Muscle of leg (tissue), 16 donors: ENCODE measurements at places on chromosomes 7 and 10. TPM values are rescaled to one million over a fixed set of nuclear protein-coding genes. Genes with fewer than 3 reads are reported as not detected.

Gene SPDYE11
- total RNA-seq = 0.04 TPM

DNA sequence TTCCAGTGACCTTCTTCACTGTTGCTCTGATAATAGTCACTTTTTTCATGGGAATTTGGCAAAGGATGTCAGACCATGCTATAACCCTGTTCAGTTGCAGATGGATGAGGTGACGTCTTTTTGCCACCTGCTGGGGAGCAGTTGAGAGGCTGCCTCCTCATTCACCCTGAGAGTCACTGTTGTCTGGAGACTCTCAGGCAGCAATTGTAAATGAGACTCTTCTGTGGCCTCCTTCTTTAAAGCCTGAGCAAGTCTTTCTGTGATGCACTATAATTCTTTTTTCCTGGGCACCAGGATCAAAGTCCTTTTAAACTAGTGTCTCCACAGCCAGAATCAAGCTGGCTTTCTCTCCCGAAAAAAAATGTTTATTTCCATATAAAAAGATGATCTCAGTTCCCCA, 345.1 kb downstream of the ARL4A start:
- no peak overlapping the region for H3K27ac ChIP-seq
- no peaks in the 10 kb centered on the region for H3K4me1 ChIP-seq
- no peaks in the 10 kb centered on the region for H3K36me3 ChIP-seq
- H3K4me3 ChIP-seq = no peak overlapping the region
- peak; percentile 74 for DNase-seq

GRCh38 chr7:155147172-155147571, 77.0 kb downstream of the HTR5A start:
- H3K36me3 ChIP-seq = no peaks in the 10 kb centered on the region
- H3K27me3 ChIP-seq = peaks cover 7% of the 10 kb centered on the region
- H3K4me1 ChIP-seq = no peaks in the 10 kb centered on the region
- H3K4me3 ChIP-seq = no peak overlapping the region
- H3K27ac ChIP-seq = no peak overlapping the region
- DNase-seq = no peak

- H3K36me3 ChIP-seq = peaks cover 21% of the 10 kb centered on the region
- no peak overlapping the region for H3K4me3 ChIP-seq
Measured at GRCh38 chr10:73054286-73054685, 42.4 kb downstream of the P4HA1 start.

- H3K36me3 ChIP-seq = no peaks in the 10 kb centered on the region
- H3K4me3 ChIP-seq = no peak overlapping the region
- H3K27me3 ChIP-seq = no peaks in the 10 kb centered on the region
- no peak overlapping the region for H3K27ac ChIP-seq
- H3K4me1 ChIP-seq = no peaks in the 10 kb centered on the region
Measured at GRCh38 chr7:121954803-121955202, 81.8 kb downstream of the PTPRZ1 start.

GRCh38 chr7:90850066-90850465, 253.9 kb downstream of the CDK14 start:
- no peak for DNase-seq
- no peak overlapping the region for H3K4me3 ChIP-seq
- H3K27me3 ChIP-seq = no peaks in the 10 kb centered on the region
- no peaks in the 10 kb centered on the region for H3K4me1 ChIP-seq

Gene SGCE
- 150 TPM for total RNA-seq

Gene NUTM2A
- total RNA-seq = 0.44 TPM

Gene OPN1SW
- total RNA-seq = not detected

- H3K27me3 ChIP-seq = peaks cover 39% of the 10 kb centered on the region
- peaks cover 7% of the 10 kb centered on the region for H3K4me1 ChIP-seq
- H3K36me3 ChIP-seq = no peaks in the 10 kb centered on the region
- H3K27ac ChIP-seq = no peak overlapping the region
- no peak for DNase-seq
Measured at GRCh38 chr10:49605216-49605938, 4.7 kb upstream of the SLC18A3 start.

- H3K27ac ChIP-seq = no peak overlapping the region
- no peaks in the 10 kb centered on the region for H3K36me3 ChIP-seq
- H3K27me3 ChIP-seq = no peaks in the 10 kb centered on the region
- peak; percentile 39 for DNase-seq
Measured at GRCh38 chr10:90635111-90635765, 222.6 kb downstream of the HTR7 start.

DNA sequence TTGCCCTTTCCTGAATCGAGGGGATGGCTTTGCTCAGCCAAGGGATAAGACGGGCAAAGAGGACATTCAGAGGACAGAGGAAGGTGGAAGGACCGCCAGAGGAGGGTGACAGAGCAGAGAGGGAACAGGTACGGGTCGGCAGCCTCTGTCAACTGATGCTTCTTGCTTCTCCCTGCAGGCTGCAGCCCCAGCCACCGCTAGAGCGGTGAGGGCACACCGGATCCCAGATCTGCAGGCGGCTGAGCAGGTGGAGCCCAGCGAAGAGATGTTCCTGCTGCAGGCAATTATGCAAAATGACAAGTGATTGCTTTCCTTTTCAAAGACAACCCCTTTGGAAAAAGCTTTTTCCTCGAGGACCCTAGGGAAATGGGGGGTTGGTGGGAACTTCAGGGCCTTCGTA, 181.9 kb upstream of the ANKRD30A start:
- no peaks in the 10 kb centered on the region for H3K27me3 ChIP-seq
- H3K27ac ChIP-seq = no peak overlapping the region
- no peaks in the 10 kb centered on the region for H3K4me1 ChIP-seq
- H3K4me3 ChIP-seq = no peak overlapping the region

DNA sequence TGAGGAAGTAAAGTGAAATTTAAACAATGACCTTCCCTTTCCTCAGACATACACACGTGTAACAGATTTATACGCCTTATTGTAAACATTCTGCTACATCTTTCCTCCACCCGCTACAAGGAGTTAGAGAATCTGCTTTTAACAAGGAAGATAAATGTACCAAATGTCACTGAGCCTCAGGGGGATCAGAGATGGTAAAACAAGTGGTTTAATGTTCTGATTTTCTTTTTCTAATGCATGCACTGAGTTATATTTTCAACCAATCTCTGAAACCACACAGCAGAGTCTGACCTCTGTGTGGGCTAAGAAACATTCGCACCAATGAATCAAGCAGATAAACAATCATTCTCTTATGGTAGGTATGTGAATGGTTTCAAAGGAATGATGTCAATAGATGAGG, 599.5 kb downstream of the ARL4A start:
- no peak for DNase-seq
- no peaks in the 10 kb centered on the region for H3K27me3 ChIP-seq
- no peaks in the 10 kb centered on the region for H3K4me1 ChIP-seq

Gene STK17A
- total RNA-seq = 16.3 TPM

GRCh38 chr7:125547505-125547904, 617.9 kb upstream of the POT1 start:
- no peaks in the 10 kb centered on the region for H3K27me3 ChIP-seq
